ENCODE measurements at places on chromosomes 3 and 15.

DNA sequence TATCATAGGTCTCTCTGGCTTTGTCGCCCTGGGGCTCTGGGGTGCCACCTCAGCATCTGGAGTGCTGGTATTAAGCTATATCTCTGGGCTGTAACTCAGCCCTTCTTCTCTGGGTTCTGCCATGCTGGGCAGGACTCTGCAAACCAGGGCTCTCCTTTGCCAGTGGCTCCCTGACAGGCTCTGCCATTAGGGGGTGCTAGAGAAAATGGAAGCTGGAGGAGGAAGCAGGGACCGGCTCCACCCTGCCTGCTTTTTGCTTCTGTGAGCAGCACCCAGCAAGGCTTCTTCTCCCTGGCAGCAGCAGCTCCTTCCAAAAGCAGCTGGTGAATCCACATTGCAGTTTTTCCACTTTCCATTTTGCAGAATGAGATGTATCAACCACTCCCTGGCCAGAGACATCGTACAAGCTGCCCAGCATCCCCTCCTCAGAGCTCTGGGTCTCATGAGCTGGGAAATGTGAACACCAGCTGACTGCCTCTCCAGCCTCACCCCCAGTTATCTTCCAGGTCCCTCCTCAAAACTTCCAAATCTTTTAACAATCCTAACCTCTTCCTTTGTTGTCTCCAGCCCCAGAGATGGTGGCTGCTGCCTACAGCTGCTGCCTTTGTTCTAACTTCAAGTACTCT, 165.0 kb downstream of the ABHD5 start:
- peak; percentile 32 for DNase-seq

- DNase-seq: no peak
These were observed 48.8 kb downstream of the ABHD2 start for GRCh38 chr15:89136818-89137772.

DNA sequence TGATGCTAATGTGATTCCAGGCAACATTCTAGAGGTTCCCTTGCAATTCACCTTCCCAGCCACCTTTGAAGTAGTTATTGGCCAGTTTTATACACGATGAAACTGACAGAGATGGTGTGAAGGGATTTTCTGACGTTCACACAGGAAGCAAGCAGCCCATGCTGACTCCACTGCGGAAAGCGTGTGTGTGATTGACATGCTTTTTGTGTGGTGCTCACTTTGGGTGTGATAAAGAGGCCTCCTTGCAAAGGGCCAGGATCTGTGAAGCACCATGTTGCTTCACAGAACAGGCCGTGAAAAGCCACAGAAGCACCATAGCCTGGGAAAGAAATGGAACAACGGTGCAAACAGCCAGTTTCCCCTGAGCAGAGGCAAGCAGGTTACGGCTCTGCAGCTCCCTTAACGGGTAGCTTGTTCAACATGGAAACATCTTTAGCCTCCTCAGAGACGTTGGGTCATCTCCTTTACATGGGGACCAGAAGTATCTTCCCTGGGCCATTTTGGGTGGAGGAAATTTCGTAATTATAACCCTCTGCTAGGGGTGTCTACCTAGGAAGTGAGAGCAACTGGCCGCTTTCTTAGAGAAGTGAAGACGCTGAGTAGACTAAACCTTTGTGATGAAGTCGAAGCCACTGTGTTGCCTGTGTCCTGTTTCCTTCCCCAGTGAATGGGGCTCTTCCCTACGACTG, 108.5 kb downstream of the APBA2 start:
- DNase-seq: peak; percentile 19

DNA sequence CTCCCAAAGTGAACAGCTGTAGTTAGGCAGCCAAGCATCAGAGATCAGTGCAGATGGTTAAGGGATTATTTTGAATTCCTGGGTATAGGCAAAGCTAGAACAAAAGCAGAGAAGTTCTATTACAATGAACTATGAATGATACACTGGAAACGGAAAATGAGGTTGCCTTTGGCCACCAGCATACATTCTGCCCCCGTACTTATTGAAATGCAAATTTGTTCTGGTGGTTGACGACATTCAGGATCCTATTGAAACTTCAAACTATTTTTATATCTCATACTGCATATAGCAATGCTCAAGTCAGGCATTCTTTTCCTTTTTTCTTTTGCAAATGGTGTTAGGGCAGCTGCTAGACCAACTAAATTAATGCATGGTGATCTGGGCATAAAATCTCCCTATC, 61.7 kb downstream of the SLC12A1 start:
- DNase-seq: no peak

GRCh38 chr3:42509111-42509510, 6.7 kb downstream of the VIPR1 start:
- no peak for DNase-seq

DNA sequence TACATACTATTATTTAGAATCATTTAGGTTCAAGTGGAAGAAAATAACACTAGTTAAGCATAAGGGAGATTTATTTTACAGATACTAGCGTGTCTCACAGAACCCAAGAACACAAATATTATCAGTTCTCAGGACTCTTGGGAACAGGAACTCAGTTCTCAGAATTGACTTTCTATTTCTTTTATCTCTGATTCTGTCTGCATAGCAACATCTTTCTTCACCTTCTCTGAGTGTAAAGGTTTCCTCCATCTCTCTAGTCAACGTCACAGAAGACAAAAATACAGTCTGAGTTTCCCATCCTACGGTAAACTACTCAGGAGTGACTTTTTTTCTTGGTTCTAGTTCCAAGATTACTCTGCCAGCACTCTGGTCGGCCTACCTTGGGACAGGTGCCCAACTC, 220.0 kb downstream of the SV2B start:
- DNase-seq: no peak

DNA sequence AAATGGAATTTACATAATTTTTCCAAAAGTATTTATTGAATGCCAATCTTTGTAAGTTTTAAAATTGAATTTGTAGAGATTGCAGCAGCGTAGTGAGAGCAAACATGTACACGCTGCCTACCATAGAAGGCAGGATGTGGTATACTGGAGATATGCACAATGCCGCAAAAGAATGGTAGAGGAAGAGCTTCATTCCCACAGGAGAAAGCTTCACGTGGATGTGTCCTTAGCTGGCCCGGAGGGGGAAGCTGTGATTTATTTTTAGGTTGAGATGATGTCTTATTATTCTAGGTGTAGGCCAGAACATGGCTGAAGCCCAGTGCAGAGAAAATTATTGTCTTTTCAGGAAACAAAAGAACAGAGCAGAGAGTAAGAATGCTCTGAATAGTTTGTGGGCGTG, 743.3 kb upstream of the BCHE start:
- no peak for DNase-seq

- no peak for DNase-seq
These were observed 368.2 kb downstream of the OCA2 start for GRCh38 chr15:27730868-27731267.

Data from stimulated activated CD4-positive, alpha-beta T cell treated with anti-CD3 and anti-CD28 coated beads, Interleukin-2, amount 100 ng/mL, for 48 hours (primary cell).